DMS153 (cell line): ENCODE measurements at places on chromosomes 4 and X.

DNA sequence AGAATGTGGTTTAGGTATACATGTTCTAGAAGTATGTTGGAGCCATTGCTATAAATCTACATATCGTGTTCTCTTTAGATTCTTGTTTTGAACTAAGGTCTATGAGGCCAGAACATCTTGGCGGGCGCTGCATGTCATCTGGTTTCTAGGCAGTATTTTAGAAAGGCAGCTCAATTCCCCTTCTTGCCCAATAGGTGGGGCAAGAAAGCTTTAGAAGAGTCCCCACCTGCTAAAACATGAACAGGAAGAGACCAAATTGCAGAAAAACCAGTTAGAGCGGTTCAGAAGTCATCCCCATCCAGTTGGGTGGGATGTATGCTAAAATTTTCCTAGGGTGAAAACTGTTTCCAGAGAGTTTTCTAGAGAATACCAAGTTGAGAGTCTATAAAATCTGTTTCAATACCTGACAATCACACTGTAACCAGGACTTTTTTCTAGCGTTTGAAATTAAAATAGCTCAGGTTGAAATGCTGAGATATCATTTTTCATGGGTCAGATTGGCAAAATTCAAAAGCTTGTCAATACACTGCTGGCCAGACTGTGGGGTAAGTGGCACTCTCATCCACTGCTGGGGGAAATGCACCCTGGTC is 17.5 kb upstream of the SH3KBP1 start:
- peak; percentile 64 for DNase-seq

- DNase-seq = no peak
Measured at GRCh38 chrX:18448416-18448815, 23.0 kb downstream of the CDKL5 start.

GRCh38 chr4:140648716-140649308 is 80.1 kb upstream of the UCP1 start:
- no peak for DNase-seq

GRCh38 chr4:98939892-98940298 is 11.0 kb upstream of the EIF4E start:
- peak; percentile 8 for DNase-seq

DNA sequence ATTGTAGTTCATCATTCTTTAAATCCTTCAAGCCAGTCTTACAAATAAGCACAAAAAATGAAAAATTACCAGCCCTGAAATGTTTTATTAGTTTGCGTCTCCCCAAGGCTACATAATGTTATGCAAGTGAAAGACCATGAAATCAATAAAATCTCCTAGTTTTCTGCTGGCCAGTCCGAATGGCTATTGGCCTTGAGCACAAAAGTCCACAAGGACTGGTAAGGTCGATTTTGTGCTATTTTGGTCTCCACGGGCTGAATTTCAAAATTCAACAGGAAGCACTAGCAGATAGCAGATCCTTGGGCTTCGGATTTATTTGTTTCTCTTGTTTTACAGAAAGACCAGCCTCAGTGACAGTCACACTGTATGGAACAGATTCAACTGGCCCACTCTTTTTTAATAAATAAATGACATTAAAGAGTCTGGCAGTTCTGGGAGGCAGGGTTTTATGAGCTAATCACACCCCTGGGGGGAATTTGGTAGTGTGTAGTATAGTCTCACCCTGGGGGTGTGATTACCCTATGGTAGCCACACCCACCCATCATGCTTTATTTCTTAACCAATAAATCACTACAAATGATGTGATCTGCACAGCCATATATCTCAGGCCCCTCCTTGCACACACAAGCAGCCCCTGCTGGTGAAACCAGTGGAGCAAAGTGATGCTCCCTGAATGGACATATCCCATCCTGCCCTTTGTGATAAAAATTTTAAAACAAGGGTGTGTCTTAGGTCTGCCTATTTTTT is 51.1 kb upstream of the TMEM33 start:
- no peak for DNase-seq

- DNase-seq = no peak
Measured at GRCh38 chr4:101217353-101218031, 129.8 kb downstream of the PPP3CA start.

GRCh38 chr4:47672696-47673095 is 165.2 kb downstream of the CORIN start:
- DNase-seq = no peak

DNA sequence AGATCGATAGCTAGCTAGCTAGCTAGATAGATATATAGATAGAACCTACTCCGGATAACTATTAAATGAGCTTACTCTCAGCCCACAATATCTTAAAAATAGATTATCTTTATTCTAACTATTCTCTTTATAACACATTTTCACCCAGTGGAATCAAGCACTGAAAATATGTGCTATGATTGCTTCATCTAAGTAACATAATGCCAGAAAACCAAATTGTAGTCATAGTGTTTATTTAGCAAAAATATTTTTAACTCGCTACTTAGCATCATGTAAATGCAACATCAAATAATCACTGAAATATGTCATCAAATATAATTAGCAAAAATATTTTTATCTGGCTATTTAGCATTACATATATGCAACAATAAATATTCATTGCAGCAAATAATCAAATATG is 1.5 kb downstream of the TMEM156 start:
- DNase-seq = no peak

GRCh38 chr4:2798399-2799223 is 5.7 kb downstream of the SH3BP2 start:
- DNase-seq = peak; percentile 27

DNA sequence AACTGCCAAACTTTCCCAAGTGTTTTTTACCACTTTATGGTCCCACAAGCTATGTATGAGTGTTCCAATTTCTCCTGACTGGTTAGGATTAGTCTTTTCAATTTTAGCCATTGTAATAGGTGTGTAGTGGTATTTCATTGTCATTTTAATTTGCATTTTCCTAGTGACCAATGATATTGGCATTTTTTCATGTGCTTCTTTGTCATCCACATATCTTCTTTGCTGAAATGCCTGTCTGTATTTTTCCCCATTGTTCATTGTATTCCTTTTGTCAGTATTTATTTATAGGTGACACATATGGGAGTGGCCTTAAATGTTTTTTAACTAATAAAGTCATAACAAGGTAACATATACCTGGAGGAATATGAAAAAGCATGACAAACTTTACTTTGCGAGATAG is 9.2 kb upstream of the UBE2D3 start:
- no peak for DNase-seq
